ENCODE measurements at places on chromosomes 5 and 9.

- DNase-seq = no peak
These were observed 22.4 kb upstream of the TNFSF15 start for GRCh38 chr9:114828303-114828650.

GRCh38 chr5:141747152-141748141 is 65.4 kb upstream of the ARAP3 start:
- no peak for DNase-seq

- no peak for DNase-seq
These were observed 193.5 kb upstream of the KLF9 start for GRCh38 chr9:70607926-70608325.

DNA sequence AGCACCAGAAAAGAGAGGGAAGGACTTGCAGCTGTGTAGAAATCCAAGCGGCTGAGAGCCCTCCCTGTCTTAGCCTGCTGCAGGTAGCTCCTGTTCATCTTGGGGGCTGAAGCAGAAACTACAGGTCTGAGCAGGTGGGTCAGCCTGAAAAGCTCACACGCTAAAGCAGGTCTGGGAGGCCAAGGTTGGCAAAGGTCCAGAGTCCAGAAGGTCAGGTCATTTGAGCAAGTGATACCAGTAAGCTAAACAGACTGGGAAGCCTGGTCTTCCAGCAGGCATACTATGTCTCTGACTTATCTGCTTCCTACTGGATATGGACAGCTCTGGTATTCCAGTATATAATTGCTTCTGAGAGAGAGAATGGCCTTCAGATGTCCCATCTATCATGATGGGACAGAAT is 26.2 kb downstream of the PTCD2 start:
- DNase-seq = no peak

- no peak for DNase-seq
These were observed 280.4 kb downstream of the MEF2C start for GRCh38 chr5:88602584-88602983.

- DNase-seq = no peak
These were observed 80.2 kb upstream of the ZNF618 start for GRCh38 chr9:113795811-113796392.

GRCh38 chr9:74391816-74392215 is 105.3 kb upstream of the RORB start:
- no peak for DNase-seq

- DNase-seq = no peak
These were observed 15.0 kb downstream of the ANKRD33B start for GRCh38 chr5:10578869-10579268.

DNA sequence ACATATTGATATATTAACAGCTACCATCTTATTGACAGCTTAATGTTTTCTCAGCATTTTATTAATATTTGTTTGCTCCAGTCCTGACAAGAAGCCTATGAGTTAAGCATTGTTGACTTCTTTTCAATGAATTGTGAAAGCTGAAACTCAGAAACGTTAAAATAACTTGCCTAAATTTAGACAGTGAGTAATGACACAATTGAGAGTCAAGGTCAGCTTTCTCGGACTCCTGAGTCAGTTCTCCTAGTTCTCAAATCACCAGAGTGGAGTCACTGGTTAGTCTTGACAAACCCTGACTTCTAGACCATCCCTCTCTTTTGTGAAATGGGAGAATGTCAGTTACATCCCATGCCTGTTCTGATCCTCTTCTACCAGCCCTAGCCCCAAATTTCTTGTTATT is 222.7 kb upstream of the ACO1 start:
- DNase-seq = no peak

GRCh38 chr9:132577119-132577518 is 5.3 kb upstream of the BARHL1 start:
- no peak for DNase-seq

DNA sequence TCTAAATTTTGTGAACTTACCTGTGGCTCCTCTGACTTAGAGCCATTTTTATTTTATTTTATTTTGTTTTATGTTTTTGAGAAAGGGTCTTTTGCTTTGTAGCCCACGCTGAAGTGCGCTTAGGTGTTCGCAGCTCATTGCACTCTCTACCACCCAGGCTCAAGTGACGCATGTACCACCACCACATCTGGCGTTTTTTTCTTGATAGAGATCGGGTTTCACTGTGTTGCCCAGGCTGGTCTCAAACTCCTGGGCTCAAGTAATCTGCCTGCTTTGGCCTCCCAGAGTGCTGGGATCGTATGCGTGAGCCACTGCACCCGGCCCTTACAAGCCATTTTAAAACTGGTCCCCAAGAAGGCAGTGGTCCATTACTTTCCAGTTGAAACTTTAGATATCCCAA is 18.5 kb downstream of the MATR3 start:
- no peak for DNase-seq

DNA sequence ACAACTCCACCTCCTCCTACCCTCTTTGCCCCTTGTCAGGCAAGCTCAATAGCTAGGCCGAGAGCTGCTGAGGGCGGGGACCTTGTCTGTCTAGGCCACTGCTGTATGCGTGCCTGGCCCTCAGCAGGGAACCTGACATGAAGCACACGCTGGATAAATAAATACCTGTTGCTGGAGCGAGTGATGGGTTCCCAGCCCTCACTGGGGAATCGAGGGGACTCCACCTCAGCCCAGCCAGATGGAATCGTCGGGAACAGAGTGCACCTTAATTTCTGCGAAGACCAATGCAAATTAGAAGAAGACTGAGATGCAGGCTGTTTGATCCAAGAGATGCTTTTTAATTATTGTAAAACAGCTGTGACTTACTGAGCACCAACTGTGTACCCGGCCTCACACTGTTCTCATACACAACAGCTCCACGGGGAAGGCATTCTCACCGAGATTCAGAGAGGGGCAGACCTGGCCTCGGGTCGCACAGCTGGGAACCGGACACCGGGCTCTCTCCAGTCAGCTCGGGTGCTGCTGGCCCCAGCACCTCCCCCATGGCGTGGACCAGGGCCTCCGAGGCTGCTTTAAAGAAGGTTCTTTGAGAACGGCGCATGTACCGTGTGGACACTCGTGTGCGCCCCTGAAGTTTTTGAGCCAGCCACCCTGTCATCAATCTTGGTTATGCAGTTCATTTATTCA is 109.7 kb upstream of the IER5L start:
- DNase-seq = no peak

DNA sequence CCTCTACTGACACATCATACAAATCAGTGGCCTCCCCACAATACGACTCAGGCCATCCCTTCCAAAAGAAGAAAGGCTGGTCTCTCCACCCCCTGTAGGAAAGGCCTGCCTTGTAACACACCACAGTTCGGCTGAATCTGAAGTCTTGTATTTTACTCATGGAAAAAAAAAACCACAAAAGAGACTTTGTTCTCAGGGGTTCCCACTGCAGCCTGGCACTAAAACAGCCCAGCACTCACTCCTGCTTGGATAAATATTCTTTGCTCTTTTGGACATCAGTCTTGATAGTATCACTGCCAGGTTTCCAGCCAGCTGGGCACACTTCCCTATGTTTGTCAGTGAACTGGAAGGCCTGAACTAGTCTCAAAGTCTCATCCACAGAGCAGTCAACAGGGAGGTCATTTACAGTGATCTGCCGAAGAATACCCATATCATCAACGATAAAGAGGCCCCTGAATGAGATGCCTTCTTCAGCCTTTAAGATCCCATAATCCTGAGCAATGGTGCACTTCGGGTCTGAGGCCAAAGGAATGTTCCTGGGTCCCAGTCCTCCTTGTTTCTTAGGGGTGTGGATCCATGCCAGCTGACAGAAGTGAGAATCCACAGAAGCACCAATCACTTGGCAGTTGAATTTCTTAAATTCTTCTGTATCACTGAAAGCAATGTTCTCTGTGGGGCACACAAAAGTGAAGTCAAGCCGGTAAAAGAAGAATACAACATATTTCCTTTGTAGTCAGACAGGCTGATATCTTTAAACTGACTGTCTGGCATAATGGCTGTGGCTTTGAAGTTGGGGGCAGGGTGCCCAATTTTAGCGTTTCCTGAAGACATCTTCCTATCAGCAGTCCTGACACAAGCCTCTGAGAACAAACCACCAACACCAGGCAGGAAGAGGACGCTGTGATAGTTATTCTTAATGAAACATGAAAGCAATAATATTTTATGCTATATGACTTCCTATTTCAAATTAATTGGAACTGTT is 198.1 kb downstream of the LURAP1L start:
- no peak for DNase-seq

DNA sequence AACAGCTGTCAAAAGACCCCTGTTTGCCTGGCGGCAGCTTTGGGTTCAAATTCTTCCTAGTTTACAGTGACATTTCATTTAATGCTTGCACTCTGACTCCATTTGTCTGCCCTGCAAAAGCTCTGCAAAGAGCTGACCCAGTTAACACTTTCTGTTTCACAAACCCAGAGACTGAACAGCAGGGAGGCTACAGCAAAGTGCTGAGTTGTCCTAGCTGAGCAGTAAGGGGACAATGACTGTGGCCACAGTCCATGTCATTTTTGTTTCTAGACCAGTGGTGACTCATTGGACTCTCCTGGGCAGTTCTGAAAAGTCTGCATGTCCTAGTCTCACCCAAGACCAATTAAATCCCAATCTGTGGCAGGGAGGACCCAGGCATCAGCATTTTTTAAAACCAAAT is 994.8 kb upstream of the WWC1 start:
- DNase-seq = no peak

- no peak for DNase-seq
These were observed 1.3 kb downstream of the RANBP3L start for GRCh38 chr5:36300191-36300926.

DNA sequence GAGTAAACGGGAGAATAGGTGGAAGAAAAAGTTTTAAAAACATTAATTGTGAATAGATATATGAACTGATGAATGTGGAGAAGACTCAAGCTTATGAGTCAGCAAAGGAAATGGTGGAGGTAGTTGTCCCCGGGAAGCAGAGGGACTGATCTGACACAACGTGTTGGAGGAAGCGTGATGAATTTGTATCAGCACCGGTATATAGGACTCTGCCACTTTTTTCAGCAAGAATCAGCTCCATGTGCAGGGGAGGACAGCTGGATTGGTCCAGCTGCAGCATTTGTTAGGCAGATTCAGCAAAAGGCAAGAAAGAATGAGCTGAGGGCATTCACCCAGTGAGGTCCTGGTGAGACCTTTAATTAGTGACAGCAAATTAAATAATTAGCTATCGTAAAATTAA is 276.0 kb downstream of the TENT4A start:
- DNase-seq = no peak

DNA sequence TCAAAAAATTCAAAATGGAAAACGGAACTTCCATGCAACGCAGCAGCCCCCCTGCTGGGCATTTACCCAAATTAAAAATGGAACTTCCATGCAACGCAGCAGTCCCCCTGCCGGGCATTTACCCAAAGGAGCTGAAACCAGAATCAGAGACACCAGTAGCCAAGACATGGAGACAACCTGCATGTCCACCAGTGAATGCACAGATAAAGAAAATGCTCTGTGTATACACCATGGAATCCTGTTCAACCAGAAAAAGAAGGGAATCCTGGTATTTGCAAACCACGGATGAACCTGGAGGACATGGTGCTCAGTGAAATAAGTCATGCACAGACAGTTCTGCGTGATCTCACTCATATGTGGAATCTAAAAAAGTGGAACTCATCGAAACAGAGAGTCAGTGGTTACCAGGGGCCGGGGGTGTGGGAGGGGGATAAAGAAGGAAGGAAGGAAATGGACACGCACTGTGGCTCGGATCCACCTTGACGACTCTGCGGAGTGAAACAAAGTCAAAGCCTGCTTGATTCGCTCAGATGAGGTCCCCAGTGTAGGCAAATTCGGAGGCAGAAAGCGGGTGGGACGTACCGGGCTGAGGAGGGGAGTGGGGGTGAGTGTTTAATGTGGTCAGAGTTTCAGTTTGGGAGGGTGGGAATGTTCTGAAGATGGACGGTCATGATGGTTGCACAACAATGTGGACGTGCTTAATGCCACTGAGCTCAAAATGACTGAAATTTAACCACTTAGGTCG is 40.2 kb upstream of the EXOC3 start:
- DNase-seq = no peak

DNA sequence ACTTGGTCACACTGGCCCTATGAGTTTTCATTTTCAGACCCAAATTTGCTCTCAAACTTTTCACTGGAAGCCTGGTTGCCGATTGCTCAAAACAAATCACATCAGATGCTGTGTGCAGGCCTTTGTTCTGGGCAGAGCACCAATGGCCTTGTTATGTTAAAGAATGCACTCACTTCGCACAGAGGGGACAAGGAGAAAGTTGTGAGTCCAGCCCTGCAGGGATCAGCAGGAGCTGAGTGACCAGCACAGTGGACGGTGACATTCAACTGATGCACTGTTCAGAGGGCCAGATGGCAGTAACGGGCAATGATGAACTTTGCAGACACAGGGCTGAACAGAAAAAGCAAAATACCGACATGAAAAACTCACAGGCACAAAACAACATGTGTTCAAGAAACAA is 86.1 kb downstream of the BARX1 start:
- no peak for DNase-seq

- DNase-seq = no peak
These were observed 59.6 kb upstream of the NFIL3 start for GRCh38 chr9:91483189-91483691.

GRCh38 chr5:132470010-132470392 is 20.6 kb downstream of the IRF1 start:
- no peak for DNase-seq

DNA sequence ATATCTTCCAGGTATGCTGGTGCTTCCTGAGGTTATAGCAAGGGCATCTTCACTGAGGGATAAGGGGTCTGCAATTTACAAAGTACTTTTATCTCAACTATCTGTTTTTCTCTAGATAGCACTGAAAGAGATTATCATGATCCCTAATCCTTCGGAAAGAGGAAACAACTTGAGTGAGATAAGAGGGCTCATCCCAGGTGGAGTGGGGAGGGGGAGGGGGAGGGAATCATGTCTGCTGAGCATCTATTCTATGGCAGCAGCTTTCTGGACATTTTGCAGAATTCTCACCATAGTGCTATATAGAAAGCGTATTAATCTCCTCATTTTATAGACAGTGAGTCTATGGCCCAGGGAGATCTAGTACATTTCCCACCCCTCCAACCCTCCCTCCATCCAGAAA is 5.9 kb downstream of the TNFSF15 start:
- no peak for DNase-seq

DNA sequence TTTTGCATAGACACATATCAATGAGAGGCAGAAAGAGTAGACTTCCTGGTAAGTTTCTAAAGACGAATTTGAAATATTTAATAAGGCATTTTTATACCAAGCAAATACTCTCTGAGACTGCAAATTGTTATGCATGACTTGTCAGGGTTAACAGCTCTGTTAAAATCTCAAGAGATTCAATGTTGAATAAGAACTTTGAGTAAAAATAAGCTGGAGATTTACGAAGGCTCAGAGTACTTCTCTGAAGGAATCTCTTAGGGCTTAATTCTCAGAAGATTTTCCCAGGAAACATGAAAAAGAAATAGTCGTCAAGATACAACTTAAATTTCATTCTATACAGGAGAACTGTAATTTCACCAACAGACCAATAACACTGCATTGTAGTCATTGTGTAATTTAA is 259.4 kb downstream of the CDH18 start:
- no peak for DNase-seq

- DNase-seq = no peak
These were observed 12.0 kb downstream of the UIMC1 start for GRCh38 chr5:176994460-176995121.
